Activated T-cell treated with anti-CD3 and anti-CD28 coated beads for 48 hours (primary cell): ENCODE measurements at places on chromosomes 1 and 21.

DNA sequence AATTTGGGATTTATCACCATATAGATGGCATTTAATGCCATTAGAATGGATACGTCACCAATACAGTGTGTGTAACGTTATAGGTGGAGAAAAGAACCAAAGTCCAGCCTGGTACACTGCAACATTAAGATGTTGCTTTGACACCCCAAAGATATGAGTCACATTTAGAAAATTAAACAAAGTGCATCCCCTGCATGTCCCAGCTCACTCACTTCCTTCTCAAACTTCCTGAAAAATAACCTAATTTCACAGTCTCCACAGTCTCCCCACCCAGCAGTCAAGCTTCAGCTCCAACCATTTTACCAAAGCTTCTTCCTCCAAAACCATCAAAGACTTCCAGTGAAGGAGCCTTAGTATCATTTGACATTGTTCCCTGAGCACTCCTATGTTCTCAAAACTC lies 111.9 kb downstream of the OMA1 start:
- DNase-seq, result no peak

- DNase-seq, result no peak
Observed at GRCh38 chr21:18030248-18030647, 211.1 kb upstream of the C21orf91 start.

DNA sequence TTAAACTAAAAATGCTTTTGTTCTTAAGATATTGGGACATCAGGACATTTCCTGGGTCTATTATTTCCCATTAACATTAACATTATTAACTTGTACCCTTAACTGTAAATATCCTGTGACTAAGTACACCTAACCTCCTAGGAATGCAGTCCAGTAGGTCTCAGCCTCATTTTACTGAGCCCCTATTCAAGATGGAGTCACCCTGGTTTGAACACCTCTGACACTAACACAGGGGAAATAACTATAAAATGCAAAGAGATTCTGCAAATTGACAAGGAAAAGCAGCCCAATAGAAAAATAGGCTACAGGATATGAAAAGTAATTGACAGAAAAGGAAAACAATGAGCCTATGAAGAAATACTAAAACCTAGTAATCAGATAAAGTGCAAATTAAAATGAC lies 11.6 kb upstream of the NCMAP start:
- DNase-seq, result no peak

DNA sequence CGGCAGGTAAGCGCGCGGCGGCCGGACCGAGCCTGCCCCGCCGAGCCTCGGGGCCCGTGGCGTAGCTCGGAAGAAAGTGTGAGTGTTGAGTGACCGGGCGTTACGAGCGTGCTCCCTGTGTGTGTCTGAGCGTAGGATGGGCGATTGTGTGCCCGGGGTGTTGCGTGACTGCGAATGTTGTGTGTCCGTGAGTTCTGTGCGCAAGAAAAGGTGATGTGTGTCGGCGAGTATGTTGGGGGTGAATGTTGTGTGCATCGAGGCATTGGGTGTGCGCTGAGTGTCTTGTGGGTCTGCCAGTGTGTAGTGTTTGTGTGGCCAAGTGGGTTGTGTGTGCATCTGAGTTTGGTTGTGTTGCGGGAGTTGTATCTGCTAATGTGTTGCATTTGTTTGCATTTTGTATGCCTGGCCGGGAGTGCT lies 398 bp downstream of the PTPRU start:
- DNase-seq, result no peak

DNA sequence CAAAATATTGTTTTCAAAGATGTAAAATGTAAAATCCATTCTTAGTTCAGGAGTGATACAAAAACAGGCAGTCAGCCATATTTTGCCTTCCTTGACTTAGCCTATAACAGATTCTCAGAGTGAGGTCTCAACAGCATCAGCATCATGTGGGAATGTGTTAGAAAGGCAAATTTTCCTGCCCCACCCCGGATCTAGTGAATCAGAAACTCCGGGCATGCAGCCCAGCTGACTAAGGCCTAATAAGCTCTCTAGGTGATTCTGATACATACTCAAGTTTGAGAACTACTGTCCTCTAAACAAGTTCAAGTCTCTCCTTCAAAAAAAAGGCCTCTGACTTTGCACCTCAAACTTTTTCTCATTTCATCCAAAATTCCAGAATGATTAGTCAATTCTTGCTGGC lies 46.9 kb upstream of the PRRC2C start:
- DNase-seq, result no peak

- DNase-seq, result no peak
Observed at GRCh38 chr1:201761178-201761577, 67.8 kb upstream of the IPO9 start.

- DNase-seq, result no peak
Observed at GRCh38 chr1:214075999-214076707, 88.4 kb downstream of the PROX1 start.

GRCh38 chr1:220925707-220926106 lies 46.5 kb downstream of the HLX start:
- DNase-seq, result no peak

DNA sequence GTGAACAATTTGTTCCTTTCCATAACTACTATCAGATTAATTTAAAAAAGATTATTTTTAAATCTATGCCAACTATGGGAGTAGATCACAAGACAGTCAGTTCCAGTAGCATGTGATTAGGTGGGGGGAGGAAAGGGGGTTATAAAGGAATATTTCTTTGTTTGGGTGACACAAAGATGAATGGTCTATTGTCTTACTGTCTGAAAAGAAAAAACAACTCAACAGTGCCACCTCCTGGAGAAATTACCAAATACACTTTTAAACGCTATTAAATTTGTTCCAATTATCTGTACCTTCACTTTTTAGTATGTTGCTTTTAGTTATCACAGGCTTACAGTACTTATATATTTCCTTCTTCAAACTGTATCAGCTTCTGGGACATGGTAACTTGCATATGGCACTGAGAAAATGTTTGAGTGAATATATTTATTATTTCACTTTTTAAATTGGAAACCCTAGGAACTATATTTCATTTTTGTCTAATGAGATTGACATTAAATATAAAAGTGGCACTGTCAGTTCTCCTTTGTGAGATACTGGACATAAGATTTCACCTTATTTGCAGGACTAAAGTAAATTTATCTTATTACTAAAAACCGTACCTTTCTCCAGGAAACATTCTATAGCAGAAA lies 1.7 kb upstream of the SORT1 start:
- no peak for DNase-seq

DNA sequence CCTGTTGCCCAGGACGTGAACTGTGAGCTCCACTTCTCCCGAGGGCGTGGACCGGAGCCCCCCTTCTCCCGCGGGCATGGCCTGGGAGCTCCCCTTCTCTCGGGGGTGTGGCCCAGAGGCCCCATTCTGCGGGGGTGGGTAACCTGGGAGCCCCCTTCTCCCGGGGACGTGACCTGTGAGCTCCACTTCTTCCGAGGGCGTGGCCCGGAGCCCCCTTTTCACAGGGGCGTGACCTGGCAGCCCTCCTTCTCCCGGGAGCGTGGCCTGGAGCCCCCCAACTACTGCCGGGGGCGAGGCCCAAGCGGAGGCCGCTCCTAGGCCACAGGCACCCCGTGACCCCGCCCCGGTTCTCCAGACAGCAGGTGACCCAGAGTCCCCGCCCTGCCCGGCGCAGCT lies 320 bp downstream of the C1orf174 start:
- peak; percentile 26 for DNase-seq

- peak; percentile 31 for DNase-seq
Observed at GRCh38 chr1:224380003-224380402, 23.3 kb downstream of the CNIH4 start.

GRCh38 chr1:112386024-112386723 lies 9.8 kb upstream of the CTTNBP2NL start:
- DNase-seq, result no peak

DNA sequence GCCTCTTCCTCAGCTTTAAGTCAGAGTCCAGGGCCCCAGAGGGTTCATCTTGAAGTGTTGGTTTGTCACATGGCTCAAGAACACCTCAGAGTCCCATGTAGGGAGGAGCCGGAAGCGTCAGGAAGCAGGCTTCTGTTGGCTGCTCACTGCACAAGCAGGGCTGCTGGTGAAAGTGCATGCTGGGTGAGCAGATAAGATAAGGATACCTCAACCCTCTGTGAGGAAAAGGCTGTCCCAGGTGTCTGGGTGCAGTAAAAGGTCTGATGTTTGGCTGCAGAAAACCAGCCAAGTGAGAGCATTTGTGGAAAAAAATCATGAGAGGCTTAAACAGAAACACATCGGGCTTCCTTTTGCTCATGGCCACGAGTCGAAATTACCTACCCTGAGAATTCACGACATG lies 6.2 kb upstream of the TEX35 start:
- no peak for DNase-seq

DNA sequence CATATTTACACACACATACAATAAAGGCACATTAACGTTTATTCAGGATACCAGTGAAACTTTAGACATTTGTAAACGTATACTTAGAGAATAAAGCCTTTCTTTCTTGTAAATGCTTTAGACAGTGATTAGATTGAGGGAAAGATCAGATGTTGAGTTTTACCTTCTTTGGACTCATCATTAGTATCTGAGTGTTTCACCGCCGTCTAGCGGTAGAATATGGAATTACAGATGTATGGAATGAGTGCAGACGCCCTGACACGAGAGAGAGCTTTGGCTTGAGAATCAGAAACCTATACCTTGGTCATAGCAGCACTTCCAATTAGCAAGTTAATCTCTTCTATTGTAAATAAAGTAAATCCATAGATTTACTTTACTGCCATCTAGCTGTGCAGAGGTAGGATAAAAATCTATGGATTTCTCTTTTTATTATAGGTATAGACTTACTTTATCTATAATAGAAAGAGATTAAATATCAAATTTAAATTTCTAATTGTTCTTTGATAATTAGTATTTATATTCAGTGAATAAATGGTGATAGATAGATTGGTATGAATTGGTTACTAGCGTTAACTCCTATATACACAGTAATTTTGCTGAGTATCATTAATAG lies 12.6 kb downstream of the FLG2 start:
- DNase-seq, result peak; percentile 9

DNA sequence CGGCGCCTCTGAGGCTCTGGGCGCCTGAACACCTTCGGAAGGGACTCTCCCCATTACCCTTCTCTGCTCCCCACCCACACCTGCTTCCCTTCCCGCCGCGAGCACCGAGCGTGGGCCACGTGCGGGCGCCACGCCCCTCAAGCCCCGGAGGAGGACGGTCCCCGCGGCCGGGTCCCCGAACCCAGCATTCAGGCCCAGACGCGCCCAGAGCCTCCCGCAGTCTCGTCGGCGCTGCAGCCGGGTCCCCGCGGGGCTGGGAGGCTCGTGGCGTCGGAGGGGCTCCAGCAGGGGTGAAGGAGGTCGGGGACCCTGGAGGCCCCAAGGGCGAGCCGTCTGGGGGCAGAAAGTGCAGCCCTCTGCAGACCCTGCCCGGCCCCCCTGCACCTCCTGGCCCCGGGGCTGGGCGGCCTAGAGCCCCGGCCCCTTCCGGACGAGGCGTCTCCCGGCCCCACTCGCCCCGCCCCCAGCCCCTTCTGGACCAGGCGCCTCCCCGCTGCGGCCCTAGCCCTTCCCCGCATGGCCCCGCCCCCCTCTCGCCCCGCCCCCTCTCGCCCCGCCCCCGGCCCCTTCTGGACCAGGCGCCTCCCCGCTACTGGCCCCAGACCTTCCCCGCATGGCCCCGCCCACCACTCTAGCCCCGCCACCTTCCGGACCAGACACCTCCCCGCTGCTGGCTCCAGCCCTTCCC lies 378 bp upstream of the SMIM1 start:
- DNase-seq, result peak; percentile 85

- DNase-seq, result no peak
Observed at GRCh38 chr1:114104949-114105348, 48.7 kb downstream of the SYT6 start.

DNA sequence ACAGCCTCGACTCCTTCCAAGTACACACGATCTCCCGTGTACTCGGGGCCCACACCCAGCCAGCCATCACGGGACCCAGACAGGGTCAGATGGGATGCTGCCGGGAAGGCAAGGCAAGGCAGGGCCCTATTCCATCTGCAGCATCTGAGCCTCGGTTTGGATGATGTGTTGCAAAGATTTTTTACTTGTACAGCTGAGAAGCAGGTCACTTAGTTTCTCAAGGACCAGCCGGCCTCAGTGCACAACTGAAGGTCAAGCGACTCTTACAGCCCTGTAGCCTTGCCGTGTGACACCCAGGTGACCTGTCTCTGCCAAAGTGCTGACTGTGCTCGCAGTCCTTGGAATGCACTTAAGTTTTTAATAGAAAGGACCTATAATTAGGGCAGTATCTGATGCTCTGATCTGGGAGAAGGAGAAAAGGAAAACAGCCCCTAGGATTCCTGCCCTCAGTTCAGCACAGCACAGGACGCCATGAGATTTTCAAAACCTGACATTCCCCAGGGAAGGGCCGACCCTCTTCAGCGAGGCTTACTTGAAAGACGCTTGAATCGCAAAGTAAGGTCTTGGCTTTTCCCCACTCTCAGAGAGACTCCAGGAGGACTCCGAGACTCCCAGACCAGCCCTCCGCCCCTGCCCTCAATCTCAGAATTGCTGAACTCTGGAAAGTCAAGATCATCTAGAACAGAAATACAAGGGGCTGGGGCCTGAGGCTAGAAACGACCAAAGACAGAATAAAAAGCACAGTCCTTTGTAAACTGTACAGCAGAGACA lies 1.3 kb downstream of the GPR157 start:
- DNase-seq, result no peak

DNA sequence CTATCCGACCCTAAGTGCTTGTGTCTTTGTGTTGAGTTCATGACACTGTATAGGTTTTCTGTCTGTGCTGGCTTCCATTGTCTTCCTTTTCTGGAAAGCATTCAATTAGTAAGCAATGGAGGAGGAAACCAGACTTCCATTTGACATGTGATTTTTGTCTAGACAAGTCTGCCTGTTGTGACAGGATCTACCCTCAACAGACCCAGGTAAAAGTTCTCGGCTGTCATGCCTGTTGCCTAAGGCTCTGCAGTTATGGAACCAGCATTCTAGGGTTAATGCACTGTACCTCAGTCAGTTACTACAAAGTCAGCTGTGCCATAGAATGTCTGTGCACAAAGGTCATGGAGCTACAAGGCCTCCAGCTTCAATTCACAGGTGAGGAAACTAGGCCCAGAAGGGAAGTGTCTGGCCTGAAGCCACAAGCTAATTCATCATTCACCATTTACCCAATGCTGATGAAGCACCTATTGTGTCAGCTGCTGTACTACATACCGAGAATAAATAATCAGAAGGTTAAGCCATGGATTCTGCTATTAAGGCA lies 72.3 kb downstream of the PLPP3 start:
- no peak for DNase-seq

DNA sequence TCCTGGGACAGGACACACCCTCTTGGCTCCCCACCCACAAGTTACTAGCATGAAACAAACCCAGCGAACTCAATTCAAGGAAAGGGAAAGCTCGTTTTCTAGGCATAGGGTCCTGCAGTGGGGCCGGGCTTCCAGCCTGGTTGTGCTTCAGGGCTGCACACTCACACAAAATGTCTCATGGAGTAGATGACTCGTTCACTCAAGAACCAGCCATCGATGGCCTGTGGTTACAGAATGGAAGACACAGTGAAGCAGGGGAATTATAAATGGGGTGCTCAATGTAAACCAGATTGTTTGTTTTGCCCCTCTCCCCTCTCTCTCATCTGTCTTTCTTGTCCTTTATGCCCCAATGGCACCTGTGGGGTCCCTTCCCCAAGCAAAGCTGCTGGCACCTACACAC lies 56.0 kb upstream of the COX20 start:
- DNase-seq, result no peak
